EH (cell line): ENCODE measurements at places on chromosomes 5 and 9.

GRCh38 chr9:126915846-126916543, 1.4 kb downstream of the RALGPS1 start:
- DNase-seq, result no peak

- no peak for DNase-seq
Measured at GRCh38 chr9:74753650-74754049, 134.1 kb downstream of the TRPM6 start.

DNA sequence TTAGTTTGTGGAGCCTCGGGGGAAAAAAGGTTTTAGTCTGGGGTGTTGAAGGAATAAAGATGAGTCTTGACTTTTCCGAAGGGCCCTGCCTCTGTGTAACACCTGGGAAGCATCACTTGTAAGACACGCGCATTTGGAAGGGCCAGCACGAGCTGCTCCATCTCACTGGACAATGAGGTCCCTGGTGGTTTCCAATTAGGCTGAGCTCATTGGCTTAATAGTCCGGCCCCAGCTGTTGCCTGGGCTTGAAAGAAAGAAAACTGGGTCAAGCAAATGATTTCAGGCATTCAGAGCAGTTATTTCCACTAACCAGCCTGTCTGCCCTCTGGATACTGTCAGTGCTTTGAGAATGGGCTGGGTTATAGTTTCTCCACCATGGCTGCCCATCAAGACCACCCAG, 64.5 kb downstream of the NSUN2 start:
- no peak for DNase-seq

- no peak for DNase-seq
Measured at GRCh38 chr9:38091310-38092199, 22.5 kb upstream of the SHB start.

DNA sequence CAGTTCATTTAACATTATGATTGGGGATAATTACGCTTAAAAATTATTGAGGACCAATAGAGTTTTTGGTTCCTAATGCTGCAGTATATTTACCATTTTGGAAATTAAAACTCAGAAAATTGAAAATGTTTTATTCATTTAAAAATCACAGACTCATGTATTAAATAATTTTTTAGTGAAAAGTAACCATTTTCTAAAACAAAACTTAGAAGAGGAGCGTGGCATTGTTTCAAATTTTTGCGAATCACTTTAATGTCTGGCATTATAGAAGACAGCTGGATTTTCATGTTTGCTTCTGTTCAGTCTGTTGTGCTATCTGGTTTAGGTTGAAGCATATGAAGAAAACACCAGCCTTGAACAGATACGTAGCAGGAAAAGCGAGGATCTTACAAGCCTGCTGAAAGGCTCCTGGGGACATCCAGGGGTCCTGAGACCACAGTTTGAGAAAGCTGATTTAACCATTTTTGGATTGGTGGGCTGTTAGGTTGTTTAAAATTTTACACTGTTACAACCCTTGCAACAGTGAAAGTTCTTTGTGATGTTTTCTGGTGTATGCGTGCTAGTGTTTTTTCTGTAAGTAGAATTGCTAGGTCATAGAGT, 1.6 kb downstream of the ZFYVE16 start:
- no peak for DNase-seq
